ENCODE measurements at places on chromosomes 5 and 9.

GRCh38 chr5:32989815-32990214 lies 278.7 kb downstream of the NPR3 start:
- no peak for DNase-seq

- no peak for DNase-seq
These were observed 26.0 kb downstream of the BDP1 start for GRCh38 chr5:71481441-71481840.

DNA sequence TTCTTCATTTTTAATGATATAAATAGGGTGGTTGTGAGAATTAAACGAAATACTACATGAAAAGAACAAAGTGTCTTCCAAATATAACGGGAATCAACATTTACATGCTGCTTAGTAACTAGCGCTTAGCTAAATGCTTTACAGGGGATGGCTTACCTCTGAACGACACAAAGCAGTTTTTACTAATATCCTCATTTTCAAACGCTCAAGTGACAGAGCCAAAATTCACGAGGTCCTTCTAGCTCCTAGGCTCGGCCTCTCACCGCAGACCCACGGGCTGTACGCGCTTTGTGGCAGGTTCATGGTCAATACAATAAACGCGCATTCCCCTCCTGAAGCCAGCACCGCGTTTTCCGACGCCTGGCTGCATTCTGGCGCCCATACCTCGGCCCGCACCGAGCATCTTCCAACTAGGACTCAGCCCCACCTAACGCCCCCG lies 442 bp downstream of the ZNF510 start:
- no peak for DNase-seq

DNA sequence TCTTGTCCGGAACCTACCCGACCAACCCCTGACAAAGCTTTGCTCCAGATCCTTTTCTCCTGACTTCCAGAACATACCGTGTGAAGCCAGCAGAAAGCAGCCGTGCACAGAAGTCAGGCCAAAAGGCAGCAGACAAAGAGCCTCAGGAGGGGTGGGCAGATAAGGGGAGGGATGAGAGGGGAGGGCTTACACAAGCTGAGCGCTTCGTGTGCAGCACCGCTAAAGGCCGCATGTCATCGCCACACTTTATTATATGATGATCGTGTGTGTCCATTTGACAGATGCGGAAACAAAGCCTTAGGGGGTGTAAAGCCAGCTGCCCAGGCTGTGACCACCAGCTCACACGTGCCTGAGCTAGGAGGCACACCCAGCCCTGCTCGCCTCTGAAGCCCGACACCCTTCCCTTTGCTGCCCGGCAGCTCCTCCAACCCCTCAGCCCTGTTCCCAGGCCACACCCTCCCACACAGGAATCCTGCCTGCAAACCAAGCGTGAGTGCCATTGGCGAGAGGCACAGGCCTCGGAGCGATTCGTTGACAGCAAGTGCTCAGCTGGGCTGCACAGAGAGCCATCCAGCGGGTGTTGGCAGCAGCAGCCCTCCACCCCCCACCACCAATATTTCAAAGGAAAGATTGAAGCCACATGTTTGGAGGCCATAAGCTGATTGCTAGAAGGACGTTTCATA lies 170.5 kb upstream of the SMIM23 start:
- peak; percentile 55 for DNase-seq

GRCh38 chr5:93868851-93869250 lies 127.5 kb upstream of the POU5F2 start:
- DNase-seq = no peak

GRCh38 chr9:96169484-96169883 lies 132.5 kb downstream of the HSD17B3 start:
- DNase-seq = peak; percentile 96

DNA sequence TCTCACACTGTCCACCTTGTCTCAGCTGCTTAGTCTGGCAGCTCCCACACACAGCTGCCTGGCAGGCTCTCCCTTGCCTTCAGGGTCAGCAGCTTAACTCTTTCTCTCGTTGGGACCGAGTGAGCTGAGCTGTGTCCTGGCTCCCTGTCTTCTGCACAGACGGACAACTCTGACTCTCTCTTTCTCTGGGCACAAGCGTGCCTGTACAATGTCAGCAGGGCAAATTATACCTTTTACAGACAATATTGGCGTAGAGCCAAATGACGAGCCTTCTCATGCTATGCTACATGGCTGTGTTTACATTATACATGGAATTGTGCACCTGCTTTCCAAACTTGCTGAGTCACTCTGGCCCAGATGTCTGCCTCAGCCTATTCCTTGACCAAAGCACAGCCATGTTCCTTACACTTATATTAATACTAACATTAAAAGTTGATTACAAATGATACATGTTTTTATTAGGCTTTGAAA lies 188.6 kb downstream of the CYLC2 start:
- no peak for DNase-seq

DNA sequence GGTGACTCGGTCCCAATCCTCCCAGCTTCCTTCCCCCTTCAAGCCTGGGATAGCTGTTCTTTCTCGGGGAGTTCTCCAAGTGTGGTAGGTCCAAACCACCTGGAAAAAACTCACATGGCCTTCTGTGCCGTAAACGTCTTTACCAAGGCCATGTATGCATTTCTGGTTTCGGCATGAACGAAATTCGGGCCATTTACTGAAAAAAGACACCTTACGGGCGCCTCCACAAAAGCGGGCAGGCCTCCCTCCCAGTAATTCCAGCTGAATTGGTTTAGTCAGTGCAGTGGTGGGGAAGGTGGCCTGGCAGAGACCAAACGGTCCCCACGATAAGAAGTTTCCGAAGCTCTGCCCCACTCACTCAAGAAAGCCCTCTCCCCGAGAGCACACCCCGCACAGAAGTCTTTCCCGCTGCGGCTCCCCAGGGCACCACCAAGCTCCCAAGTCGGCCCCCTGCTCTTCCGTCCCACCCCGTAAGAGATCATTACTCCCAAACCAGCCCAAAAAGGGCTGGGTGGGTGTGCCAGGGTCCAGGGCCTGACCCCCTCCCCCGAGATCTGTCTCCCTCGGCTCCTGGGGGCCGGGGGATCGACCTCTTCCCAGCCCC lies 86.3 kb upstream of the MELK start:
- DNase-seq = no peak

GRCh38 chr5:138354926-138355378 lies 2.5 kb downstream of the KDM3B start:
- DNase-seq = peak; percentile 28

GRCh38 chr9:93028448-93029006 lies 30.0 kb upstream of the SUSD3 start:
- DNase-seq = peak; percentile 10
